ENCODE measurements at places on chromosomes 2 and 18. TPM values are rescaled to one million over a fixed set of nuclear protein-coding genes. Genes with fewer than 3 reads are reported as not detected.

DNA sequence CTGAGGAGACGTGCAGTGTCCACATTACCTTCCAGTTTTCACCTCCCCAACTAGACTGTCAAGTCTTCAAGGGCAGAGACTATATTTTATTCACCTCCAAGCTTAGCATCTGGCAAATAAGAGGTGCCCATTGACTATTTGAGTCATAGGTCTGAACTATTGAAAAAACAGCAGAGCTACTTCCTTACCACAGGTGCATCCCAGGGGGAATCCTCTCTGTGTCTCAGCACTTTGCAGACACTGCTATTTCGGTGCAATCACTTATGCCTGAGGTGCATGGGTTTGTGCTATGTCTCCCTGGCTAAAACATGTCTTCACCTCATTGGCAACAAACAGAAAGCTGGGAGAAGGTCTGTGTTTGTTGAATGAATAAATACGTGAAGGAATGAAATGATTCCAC lies 67.8 kb downstream of the SOX11 start:
- H3K27me3 ChIP-seq: peaks cover 8% of the 10 kb centered on the region
- H3K27ac ChIP-seq: no peak overlapping the region
- H3K4me1 ChIP-seq: no peaks in the 10 kb centered on the region
- no peaks in the 10 kb centered on the region for H3K36me3 ChIP-seq
- no peak overlapping the region for H3K4me3 ChIP-seq

DNA sequence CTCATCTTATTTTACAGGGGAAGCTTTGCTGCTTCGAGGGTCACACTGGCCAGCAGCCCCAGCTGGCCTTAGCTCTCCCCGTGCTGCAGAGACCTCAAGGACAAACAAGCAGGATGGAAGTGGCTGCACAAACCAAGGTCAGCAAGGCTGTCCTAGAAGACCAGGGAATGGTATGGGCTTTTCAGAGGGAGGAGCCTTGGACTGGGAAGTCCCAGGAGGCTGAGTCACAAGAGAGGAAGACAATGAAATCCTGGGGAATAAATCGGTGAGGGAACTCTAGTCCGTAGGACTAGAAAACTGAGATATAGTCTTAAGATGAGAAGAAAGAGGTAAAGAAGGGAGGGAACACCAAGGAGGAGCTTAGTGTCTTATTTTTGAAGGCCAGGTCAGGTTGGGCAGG lies 15.7 kb downstream of the CREG2 start:
- no peaks in the 10 kb centered on the region for H3K36me3 ChIP-seq
- no peak for DNase-seq
- no peaks in the 10 kb centered on the region for H3K4me1 ChIP-seq
- no peak overlapping the region for H3K27ac ChIP-seq
- H3K4me3 ChIP-seq: no peak overlapping the region
- no peaks in the 10 kb centered on the region for H3K27me3 ChIP-seq

GRCh38 chr2:147845411-147845971 lies 662 bp downstream of the ACVR2A start:
- H3K4me3 ChIP-seq: peak overlapping the region; percentile 83
- peak; percentile 36 for DNase-seq
- no peaks in the 10 kb centered on the region for H3K36me3 ChIP-seq
- peaks cover 5% of the 10 kb centered on the region for H3K4me1 ChIP-seq
- H3K27ac ChIP-seq: peak overlapping the region; percentile 67

GRCh38 chr2:43265421-43265820 lies 39.0 kb upstream of the ZFP36L2 start:
- H3K4me1 ChIP-seq: peaks cover 20% of the 10 kb centered on the region
- no peak overlapping the region for H3K27ac ChIP-seq
- H3K4me3 ChIP-seq: no peak overlapping the region
- H3K27me3 ChIP-seq: no peaks in the 10 kb centered on the region
- no peaks in the 10 kb centered on the region for H3K36me3 ChIP-seq

GRCh38 chr2:74548900-74549826 lies 4.6 kb downstream of the LOXL3 start:
- peak overlapping the region; percentile 2 for H3K27ac ChIP-seq
- H3K27me3 ChIP-seq: no peaks in the 10 kb centered on the region
- H3K4me3 ChIP-seq: peak overlapping the region; percentile 55
- H3K36me3 ChIP-seq: no peaks in the 10 kb centered on the region
- DNase-seq: peak; percentile 62
- peaks cover 18% of the 10 kb centered on the region for H3K4me1 ChIP-seq

DNA sequence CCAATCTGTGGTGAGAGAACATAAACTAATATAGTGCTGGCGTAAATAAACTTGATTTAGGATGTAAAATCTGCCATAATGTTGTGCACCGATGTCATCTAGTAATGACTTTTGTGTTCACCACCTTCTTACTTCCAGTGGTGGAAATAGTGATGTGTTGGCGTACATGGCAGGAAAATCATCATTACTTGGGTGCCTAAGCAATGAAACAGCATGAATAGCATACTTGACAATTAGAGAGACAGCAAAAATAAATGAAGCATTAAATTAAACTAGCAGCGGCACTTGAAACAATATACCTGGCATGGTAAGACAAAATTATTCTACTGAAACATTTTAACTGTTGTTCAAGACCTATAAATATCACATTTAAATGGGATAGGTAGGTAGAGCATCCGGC lies 73.2 kb upstream of the DSC1 start:
- H3K27ac ChIP-seq: no peak overlapping the region
- H3K4me3 ChIP-seq: no peak overlapping the region
- no peaks in the 10 kb centered on the region for H3K27me3 ChIP-seq
- no peaks in the 10 kb centered on the region for H3K36me3 ChIP-seq
- DNase-seq: no peak
- H3K4me1 ChIP-seq: no peaks in the 10 kb centered on the region

- no peak overlapping the region for H3K4me3 ChIP-seq
- DNase-seq: peak; percentile 49
- no peak overlapping the region for H3K27ac ChIP-seq
- no peaks in the 10 kb centered on the region for H3K27me3 ChIP-seq
- no peaks in the 10 kb centered on the region for H3K36me3 ChIP-seq
Measured at GRCh38 chr2:27720004-27720551, 51.4 kb upstream of the MRPL33 start.

GRCh38 chr2:230878599-230879188 lies 14.0 kb downstream of the ITM2C start:
- DNase-seq: no peak
- no peak overlapping the region for H3K4me3 ChIP-seq
- peaks cover 3% of the 10 kb centered on the region for H3K4me1 ChIP-seq
- H3K27ac ChIP-seq: no peak overlapping the region

- H3K27me3 ChIP-seq: 0 out of 2 replicates have a peak, but pooled peaks cover 7% of the 10 kb centered on the region
- H3K36me3 ChIP-seq: no peaks in the 10 kb centered on the region
- no peak overlapping the region for H3K4me3 ChIP-seq
- no peak overlapping the region for H3K27ac ChIP-seq
Measured at GRCh38 chr2:98730707-98731040, 258 bp downstream of the MGAT4A start.

DNA sequence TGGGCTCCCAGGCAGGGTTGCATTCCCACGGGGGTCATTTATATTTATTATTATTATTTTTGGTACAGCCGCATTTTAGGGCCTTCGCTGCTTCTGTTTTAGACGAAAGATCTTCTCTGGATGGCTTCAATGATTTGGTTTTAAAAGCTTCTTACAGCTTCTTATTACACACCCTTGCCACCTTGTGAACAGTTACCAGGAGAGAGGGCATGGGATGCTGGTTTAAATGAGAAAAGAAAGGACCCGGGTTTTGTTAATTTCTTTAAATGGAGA lies 1.7 kb downstream of the SH3RF3 start:
- no peak overlapping the region for H3K4me3 ChIP-seq
- H3K27me3 ChIP-seq: 0 out of 2 replicates have a peak, but pooled peaks cover 3% of the 10 kb centered on the region
- no peaks in the 10 kb centered on the region for H3K36me3 ChIP-seq
- no peak for DNase-seq
- H3K4me1 ChIP-seq: peaks cover 7% of the 10 kb centered on the region

DNA sequence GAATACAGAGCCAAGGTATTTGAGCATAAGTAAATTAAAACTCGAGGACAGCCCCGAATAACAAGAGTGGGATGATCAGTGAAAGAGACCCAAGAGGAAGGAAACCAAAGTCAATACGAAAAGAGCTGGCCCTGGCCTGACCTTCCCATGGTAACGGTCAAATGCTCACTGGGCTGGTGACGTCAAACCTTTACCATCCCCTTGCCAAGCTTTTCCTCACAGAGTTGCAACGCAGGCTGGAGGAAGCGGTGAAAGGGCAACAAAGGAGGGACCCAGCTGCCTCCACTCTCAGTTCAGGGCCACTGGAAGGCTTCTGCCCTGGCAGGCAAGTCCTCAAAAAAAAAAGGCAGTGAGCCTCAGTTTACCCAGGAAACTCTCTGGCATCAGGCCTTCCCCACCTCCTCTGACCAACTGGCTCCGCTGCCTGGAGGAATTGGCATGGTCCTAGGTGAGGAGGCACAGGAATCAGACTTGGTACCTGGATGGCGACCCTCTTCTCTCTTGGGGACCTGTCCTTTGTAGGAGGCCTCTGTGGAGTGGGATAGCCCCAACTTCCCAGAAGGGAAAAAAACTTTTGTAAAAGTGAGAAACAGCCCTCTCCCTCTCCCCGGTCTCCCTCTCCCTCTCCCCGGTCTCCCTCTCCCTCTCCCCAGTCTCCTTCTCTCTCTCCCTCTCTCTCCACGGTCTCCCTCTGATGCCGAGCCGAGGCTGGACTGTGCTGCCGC lies 212.4 kb downstream of the ANAPC1 start:
- no peak for DNase-seq
- H3K27ac ChIP-seq: no peak overlapping the region
- no peaks in the 10 kb centered on the region for H3K36me3 ChIP-seq

DNA sequence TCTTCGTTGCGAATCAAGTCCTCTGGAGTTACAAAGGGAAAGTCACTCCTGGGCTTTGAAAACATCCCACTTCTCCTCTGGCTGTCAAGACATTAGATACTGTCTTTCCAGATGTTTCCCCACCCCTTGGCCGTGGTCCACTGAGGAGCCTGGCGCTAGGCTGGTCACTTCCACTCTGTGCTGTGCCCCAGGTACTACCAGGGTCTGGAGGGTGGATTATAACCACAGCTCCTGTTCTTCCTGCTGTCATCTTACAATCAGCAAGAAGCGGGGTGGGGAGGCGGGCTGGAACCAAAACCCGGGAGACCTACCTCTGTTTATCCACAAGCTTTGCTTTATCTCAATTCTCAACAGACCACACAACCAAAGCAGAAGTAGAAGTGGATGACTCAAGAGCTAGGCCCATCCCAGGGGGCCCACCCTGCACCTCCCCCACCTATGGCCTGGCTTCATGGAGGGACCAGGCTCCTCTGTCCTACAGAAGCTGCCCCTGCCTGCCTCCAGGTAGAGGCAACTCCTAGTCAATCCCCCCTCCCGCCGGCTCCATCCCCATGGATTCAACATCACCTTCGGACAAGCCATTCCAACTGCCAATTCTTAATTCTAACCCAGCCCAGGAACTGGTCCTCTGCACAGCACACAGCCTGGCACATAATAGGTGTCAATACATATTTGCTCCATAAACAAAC lies 17.8 kb downstream of the SMAD7 start:
- H3K27ac ChIP-seq: no peak overlapping the region

- no peak overlapping the region for H3K4me3 ChIP-seq
- no peaks in the 10 kb centered on the region for H3K27me3 ChIP-seq
- H3K36me3 ChIP-seq: 0 out of 2 replicates have a peak, but pooled peaks cover 2% of the 10 kb centered on the region
- no peak overlapping the region for H3K27ac ChIP-seq
- no peaks in the 10 kb centered on the region for H3K4me1 ChIP-seq
Measured at GRCh38 chr2:201362396-201362795, 5.3 kb upstream of the FLACC1 start.

DNA sequence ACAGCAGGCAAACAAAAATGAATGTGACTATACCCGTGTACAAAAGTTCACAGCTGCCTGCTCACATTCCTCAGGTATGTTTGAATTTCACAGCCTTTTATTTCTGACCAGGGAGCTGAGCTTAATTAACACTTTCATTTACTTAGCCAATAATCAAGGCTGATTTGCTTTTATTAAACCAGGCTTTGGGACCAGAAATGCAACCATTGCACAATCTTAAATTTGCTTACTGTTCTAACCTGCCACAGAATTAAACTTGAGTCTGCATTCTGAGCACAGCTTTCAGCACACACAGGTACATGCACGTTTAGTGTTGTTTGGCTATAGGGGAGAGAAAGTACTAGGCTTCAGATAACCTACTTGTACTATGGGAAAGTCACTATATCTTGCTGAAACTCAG lies 372.4 kb upstream of the ATP5MC3 start:
- H3K4me1 ChIP-seq: no peaks in the 10 kb centered on the region
- H3K27me3 ChIP-seq: peaks cover 4% of the 10 kb centered on the region
- DNase-seq: no peak
- H3K36me3 ChIP-seq: no peaks in the 10 kb centered on the region
- no peak overlapping the region for H3K4me3 ChIP-seq

GRCh38 chr2:184154438-184154837 lies 443.9 kb upstream of the ZNF804A start:
- H3K4me1 ChIP-seq: peaks cover 7% of the 10 kb centered on the region
- H3K36me3 ChIP-seq: peaks cover 3% of the 10 kb centered on the region
- no peak overlapping the region for H3K27ac ChIP-seq
- DNase-seq: no peak
- H3K27me3 ChIP-seq: no peaks in the 10 kb centered on the region

The L3MBTL4 gene
- total RNA-seq: not detected

The AGFG1 gene
- 89.9 TPM for total RNA-seq

The STK39 gene
- 7.9 TPM for total RNA-seq

The ANKRD62 gene
- total RNA-seq: not detected

The SERPINB7 gene
- not detected for total RNA-seq

Measured in SJCRH30 (cell line).